ENCODE measurements at places on chromosomes 3 and 15.

GRCh38 chr15:78197632-78198031 is 36.7 kb downstream of the ACSBG1 start:
- DNase-seq, result no peak

DNA sequence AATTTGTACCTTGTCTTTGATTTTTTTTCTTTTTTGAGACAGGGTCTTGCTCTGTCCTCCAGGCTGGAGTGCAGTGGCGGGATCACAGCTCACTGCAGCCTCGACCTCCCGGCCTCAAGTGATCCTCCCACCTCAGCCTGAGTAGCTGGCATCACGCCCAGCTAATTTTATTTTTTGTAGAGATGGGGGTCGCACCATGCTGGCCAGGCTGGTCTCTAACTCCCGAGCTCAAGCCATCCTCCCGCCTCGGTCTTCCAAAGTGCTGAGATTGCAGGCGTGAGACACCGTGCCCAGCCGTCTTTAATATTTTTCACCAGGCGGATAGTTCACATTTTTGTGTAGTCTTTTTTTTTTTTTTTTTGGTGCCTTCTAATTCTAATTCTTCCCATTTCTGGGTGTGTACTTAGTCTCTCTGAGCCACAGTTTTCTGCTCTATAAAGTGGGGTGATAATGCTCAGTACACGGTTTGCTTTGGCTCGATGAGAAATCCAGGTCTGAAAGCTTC is 528 bp upstream of the TATDN2 start:
- DNase-seq, result no peak

DNA sequence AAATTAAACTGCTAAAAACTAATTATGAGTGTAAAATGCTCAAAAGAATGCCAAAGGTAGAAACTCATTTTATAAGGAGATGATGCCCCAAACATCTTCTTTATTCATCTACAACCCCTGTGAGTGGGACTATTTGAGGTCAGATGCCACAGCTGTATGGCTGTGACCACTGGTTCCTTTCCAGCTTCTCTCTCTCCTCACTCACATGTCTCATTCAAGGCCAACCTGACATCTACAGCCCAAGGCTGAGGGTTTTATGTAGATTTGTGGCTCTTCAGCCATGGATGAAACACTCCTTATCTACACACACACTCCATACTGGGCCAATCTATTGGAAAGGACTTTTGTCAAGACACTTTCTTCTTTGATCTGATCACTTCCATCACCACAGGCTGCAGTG is 231.3 kb downstream of the KCNMB2 start:
- no peak for DNase-seq

GRCh38 chr3:64213962-64214379 is 11.3 kb downstream of the PRICKLE2 start:
- DNase-seq, result peak; percentile 82

- DNase-seq, result no peak
These were observed 6.5 kb downstream of the POPDC2 start for GRCh38 chr3:119653876-119654275.
